Activated T-cell treated with anti-CD3 and anti-CD28 coated beads, Interleukin-2, amount 50 U/mL, for 24 hours (primary cell): ENCODE measurements at places on chromosomes 1 and 21.
A peak's percentile ranks its signal among the peaks of the same experiment; 100 is the strongest.

- peak overlapping the region; percentile 93 for H3K4me3 ChIP-seq
- H3K27me3 ChIP-seq, result no peaks in the 10 kb centered on the region
- peak overlapping the region; percentile 99 for H3K27ac ChIP-seq
- peaks cover 60% of the 10 kb centered on the region for H3K36me3 ChIP-seq
These were observed 2.2 kb downstream of the ZNF436 start for GRCh38 chr1:23367451-23367790.

DNA sequence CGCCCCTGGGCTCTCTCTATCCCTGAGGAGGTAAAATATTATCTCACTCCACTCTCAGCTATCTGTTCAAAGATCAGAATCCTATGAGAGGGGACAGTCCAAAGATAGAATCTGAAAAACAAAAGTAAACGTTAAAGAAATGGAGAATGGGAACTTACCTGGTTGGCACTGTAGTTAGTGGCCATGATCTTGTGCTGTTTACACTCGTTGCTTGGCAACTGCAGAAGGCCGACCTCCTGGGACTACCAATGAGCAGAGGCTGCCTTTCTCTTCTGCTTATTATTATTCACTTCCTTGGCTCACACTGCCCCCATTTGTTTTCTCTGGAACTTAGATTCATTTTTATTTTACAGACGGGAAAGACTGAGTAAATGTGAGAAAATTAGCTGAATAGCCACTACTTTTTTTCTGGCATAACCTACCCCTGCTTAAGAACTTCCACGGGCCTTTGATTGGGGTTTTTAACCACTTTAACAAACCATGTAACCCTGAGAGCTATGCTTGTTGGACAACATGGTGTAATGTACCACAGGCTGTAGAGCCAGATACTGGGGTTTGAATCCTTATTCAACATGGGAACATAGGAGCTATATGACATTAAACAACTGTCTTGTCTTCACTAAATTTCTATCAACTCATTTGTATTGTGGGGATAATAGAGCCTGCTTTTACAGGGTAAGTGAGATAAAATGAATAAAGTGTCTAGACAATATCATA lies at the start of gene CFAP126:
CFAP126 (minus strand) TSS at position 193 of the 717 bp plus-strand sequence; CDS start at position 185, 8 bp downstream.
- H3K27ac ChIP-seq, result peak within 1 kb of the TSS; percentile 57
- H3K27me3 ChIP-seq, result no peaks in the 10 kb centered on the region
- H3K4me1 ChIP-seq, result peaks cover 21% of the 10 kb centered on the region
- H3K36me3 ChIP-seq, result peaks cover 49% of the 10 kb centered on the region
- no peak within 1 kb of the TSS for H3K4me3 ChIP-seq

DNA sequence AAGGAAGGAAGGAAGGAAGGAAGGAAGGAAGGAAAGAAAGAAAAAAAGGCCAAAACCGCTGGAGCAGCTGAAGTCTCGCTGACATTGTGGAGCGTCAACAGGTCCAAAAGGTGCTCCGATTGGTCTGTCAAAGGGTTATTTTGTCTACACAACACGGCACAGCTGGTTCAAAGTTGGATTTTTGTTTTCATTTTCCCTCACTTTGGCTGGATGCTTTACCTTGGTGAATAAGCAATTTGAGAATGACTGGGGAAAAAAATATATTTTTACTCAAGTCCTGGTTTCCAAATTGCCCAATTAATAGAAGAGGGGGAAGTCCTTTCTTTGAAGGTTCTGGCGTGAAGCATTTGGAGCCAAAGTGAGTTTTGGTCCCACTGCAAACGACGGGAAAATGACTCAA lies 19.3 kb upstream of the PAX7 start:
- peaks cover 34% of the 10 kb centered on the region for H3K27me3 ChIP-seq
- no peaks in the 10 kb centered on the region for H3K4me1 ChIP-seq
- H3K36me3 ChIP-seq, result no peaks in the 10 kb centered on the region
- no peak overlapping the region for H3K4me3 ChIP-seq
- no peak overlapping the region for H3K27ac ChIP-seq
- DNase-seq, result no peak

GRCh38 chr1:186768906-186769305 lies 59.8 kb upstream of the PLA2G4A start:
- H3K4me3 ChIP-seq, result no peak overlapping the region
- peaks cover 4% of the 10 kb centered on the region for H3K27me3 ChIP-seq
- H3K27ac ChIP-seq, result no peak overlapping the region
- no peaks in the 10 kb centered on the region for H3K4me1 ChIP-seq

DNA sequence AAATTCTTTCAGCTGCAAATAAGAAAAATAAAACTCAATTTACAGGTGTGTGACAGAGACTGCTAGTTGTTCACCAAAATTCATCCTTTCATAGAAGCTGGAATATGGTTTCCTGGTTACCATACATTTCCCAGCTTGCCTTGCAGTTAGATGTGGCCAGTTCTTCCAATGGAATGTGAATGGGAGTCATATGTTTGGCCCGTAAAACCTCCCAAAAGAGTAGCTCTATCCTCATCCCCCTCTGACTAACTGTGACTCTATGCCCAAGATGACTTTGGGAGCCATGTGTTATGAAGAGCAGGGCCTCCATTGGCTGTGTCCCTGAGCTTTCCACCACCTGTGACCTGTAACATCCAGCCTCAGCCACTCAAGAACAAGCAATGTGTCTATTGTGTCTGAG lies 90.6 kb upstream of the NGF start:
- no peak for DNase-seq
- H3K4me1 ChIP-seq, result peaks cover 3% of the 10 kb centered on the region
- no peak overlapping the region for H3K4me3 ChIP-seq

DNA sequence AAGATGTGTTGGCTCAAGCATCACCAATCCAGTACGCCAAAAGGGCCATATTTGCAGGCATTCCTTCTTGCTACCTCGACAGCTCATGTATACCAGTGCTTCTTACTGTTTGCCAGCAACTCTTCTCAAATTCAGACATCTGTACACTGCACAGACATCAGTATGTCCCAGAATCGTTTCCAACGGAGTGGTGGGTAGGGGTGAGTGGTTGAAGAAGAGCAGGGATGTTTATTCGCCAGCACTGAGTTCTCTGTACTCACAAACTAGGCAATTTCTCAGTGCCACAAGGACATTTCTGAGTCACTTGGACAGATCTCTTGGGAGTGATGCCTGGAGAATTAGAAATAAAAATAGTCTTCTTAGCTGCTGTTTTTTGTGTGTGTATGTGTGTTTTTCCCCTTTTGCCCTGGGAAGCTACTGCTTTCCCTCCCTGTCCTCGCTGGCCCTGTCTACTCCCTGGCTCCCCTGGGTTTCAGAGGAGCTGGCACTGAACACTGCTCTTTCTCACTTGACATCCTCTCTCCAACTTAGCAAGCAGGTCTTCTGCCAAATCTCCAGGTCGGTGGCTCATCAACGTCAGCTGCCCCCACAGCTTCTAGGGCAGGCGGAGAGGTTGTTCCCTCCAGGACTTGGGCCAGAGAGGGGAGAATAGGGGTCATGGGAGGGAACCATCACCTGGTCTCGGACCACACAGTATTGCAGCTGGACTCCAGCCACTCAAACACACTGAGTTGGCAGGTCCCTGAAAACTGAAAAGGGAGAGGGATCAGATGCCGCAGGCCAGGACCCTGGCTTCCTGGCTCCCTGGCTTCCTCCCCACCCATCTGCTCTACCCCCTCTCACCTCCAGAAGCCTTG lies 90.5 kb downstream of the NMNAT2 start:
- H3K27ac ChIP-seq, result no peak overlapping the region
- no peaks in the 10 kb centered on the region for H3K4me1 ChIP-seq
- peaks cover 36% of the 10 kb centered on the region for H3K27me3 ChIP-seq
- DNase-seq, result no peak
- no peaks in the 10 kb centered on the region for H3K36me3 ChIP-seq

DNA sequence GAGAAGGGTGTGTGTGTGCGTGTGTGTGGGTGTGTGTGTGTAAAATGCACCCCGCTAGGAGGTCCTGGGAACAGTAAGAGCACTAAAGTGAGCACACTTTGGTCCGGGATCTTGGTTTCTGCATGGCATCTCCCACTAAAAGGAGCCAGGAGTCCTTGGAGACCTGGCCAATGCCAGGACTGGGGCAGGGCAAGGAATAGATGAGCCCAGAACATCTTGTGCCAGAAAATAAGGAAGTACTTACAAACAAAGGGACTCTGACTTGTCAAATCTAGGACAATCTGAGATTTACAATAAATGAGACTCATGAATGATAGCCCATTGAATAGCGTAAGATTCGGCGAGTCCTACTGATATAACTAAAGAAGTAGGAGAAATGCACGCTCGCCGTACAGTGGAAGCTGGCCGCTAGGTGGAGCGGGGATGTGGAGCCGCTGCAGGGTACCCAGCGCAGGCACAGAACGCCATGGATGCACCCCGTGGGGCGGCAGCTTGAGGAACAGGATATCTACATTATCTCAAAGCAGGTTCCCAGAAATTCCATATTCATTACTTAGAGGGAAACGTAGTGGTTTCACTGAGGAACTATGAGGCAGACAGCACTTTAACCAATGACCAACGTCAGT lies 7.1 kb downstream of the SLC37A1 start:
- H3K4me3 ChIP-seq, result no peak overlapping the region
- H3K27ac ChIP-seq, result no peak overlapping the region
- H3K4me1 ChIP-seq, result peaks cover 44% of the 10 kb centered on the region
- H3K36me3 ChIP-seq, result peaks cover 86% of the 10 kb centered on the region
- no peaks in the 10 kb centered on the region for H3K27me3 ChIP-seq

DNA sequence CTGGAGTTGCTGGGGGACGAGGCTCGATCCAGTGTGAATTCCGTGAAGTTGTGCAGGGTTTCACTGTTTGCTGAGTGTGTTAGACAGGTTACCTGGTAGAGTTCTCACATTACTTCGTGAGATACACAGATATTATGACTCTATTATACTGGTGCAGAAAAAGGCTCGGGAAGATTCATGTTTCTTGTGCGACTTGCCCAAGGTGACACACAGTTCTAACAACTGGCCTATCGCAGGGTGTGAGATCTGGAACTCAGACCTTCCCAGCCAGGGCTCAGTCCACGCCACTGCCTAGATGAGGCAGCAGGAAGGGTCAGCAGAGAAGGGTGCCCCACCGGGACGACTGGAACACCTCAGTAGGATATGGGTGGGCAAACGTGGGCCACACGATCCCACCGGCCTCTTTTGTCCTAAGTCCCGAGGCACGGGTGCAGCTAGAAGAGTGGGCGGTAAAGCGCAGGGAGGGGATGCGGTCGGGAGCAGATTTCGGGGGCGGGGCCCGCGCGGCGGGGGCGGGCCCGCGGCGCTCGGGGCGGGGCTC lies 296 bp upstream of the RNPEP start:
- H3K4me3 ChIP-seq, result peak overlapping the region; percentile 86
- H3K4me1 ChIP-seq, result peaks cover 24% of the 10 kb centered on the region
- H3K36me3 ChIP-seq, result peaks cover 11% of the 10 kb centered on the region
- no peaks in the 10 kb centered on the region for H3K27me3 ChIP-seq
- DNase-seq, result peak; percentile 85
- peak overlapping the region; percentile 85 for H3K27ac ChIP-seq

DNA sequence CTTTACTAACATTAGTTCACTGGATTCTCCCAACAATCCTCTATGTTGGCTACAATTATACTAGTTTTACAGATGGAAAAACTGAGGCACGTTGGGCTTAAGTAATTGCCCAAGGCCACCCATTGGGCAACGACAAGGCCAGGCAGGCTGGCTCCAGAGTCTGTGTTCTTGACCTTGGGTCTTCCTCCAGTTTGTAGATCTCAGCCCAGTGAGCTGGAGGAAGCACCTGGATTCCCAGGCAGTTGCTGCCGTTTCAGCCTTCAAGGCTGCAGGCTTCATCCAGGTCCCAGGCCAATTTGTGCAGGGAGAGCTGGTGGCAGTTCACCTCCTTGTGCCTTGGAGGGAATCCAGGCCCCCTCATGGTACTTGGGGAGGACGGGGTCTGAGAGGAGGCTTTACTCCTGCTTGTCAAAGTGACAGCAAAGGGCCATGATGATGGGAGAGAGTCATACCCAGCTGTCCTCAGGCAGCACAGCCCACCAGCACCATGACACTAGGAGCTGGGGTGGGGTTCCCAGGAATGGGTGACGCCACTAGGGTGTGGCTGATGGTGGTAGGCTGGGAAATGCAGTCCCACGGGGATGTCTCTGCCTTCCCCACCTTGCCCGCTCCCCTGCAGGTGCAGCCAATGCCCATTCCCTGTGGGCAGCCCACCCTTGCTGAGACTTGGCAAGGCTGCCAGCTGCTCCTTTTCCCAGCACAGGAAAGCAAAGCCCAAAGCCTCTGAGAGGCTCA lies 27.1 kb downstream of the PKP1 start:
- H3K27me3 ChIP-seq, result peaks cover 30% of the 10 kb centered on the region
- no peak overlapping the region for H3K27ac ChIP-seq
- no peak for DNase-seq
- H3K4me3 ChIP-seq, result no peak overlapping the region
- H3K4me1 ChIP-seq, result peaks cover 6% of the 10 kb centered on the region

GRCh38 chr1:151961833-151962232 lies 31.8 kb downstream of the S100A10 start:
- no peaks in the 10 kb centered on the region for H3K36me3 ChIP-seq
- H3K27me3 ChIP-seq, result no peaks in the 10 kb centered on the region

- peaks cover 7% of the 10 kb centered on the region for H3K27me3 ChIP-seq
- no peak overlapping the region for H3K4me3 ChIP-seq
- no peaks in the 10 kb centered on the region for H3K36me3 ChIP-seq
- no peak overlapping the region for H3K27ac ChIP-seq
- no peak for DNase-seq
- peaks cover 14% of the 10 kb centered on the region for H3K4me1 ChIP-seq
These were observed 105.1 kb downstream of the NMNAT2 start for GRCh38 chr1:183313063-183313462.

DNA sequence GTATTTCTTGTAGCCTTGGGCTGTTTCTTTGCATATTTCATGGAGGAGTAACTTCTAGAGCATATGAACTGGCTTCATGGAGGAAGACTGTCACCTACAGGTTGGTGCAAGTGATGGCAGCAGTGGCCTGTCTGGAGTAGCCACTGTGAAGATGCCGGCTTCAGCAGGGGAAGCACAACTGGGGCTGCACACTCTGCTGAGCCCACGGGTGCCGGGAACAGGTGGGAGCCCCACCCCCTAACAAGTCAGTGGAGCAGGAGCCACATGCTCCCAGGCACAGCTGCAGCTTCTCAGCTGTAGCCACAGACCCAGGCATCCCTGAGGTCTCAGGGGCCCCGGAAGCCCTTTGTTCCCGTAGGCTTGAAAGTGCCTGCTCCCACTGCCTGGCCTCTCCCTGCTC lies 43.2 kb upstream of the C1orf185 start:
- H3K27ac ChIP-seq, result no peak overlapping the region
- H3K4me1 ChIP-seq, result no peaks in the 10 kb centered on the region
- H3K36me3 ChIP-seq, result no peaks in the 10 kb centered on the region
- H3K4me3 ChIP-seq, result no peak overlapping the region
- DNase-seq, result no peak
- H3K27me3 ChIP-seq, result peaks cover 12% of the 10 kb centered on the region

DNA sequence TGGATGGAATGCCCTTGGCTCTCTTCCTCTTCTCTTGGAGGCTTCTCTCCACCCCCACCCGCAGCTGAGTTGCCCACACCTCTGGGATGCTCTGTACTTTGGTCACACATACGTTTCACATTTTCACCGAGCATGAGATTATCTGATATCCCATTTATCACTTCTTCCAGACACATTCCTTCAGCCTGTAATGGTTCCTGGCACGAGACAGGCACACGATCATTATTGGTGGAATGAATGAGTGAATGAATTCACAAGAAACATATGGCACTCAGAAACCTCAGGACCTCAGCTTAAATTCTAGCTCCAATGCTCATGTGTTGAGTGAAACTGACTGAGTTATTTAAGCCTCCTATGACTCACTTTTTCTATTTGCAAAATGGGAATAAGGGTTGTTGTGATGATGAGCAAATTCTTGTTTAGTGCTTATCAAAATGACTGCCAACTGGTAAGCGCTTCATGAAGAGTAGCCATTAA lies 242.7 kb upstream of the JUN start:
- H3K4me1 ChIP-seq, result peaks cover 22% of the 10 kb centered on the region
- H3K27ac ChIP-seq, result peak overlapping the region; percentile 87
- no peaks in the 10 kb centered on the region for H3K36me3 ChIP-seq
- no peak for DNase-seq
- H3K4me3 ChIP-seq, result peak overlapping the region; percentile 19
- H3K27me3 ChIP-seq, result no peaks in the 10 kb centered on the region
